Liver (tissue), 10 donors: ENCODE measurements at places on chromosomes 7 and 10. TPM values are rescaled to one million over a fixed set of nuclear protein-coding genes. Genes with fewer than 3 reads are reported as not detected.

DNA sequence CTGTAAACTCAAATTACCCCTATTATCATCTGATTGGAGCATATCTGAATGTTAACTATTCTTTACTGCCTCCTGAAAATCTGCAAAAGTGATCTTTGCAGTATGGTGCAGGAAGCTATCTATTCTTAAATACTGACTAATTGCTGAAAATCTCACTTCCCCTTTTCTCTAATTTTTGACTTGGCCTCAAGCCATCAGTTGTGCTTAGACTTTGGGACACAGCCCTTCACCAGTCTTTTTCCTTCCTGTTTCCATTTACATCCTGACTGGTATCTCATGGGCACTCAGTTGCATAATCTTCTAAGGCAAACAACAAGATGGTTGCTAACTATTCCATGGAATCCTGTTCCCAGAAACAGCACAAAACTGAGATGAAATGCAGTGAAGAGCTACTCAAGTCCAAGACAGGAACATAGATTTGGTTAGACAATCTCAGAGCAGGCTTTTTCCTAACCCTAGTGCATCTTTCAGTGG, 228.5 kb downstream of the SORCS1 start:
- no peak for DNase-seq

DNA sequence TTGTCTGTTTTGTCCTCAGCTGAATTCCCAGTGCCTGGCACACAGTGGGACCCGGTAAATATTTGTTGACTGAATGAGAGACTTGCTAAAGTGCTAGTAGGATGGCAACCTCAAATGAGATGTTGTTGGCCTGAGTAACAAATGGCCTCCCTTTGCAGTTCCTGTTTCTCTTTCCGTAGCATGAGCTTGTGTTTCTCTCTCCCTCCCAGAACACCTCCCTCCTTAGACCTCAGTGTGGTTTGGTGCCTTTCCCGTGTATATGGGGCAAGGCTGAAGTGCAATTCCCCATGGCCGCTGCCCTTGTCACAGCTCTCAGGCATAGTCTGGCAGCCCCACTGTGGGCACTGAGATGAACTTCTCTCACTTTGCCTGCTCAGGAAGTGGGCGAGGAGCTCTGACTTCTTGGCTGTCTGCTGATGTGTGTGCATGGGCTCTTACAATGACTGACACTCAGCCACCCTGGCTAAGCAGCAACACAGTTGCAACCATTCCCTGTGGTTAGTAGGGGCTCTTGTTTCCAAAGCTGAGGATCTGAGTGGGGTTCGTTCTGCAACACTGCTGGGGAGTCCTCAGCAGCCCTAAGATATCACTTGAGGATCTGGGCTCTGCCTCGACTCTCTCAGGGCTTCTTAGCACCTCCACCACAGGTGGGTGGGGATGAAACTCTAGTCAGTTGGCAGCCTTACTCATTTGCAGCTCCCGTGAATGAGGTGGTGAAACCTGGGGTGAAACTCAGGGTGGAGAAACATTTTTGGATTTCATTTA, 136.1 kb downstream of the ICA1 start:
- DNase-seq: no peak

The WASHC2A gene
- total RNA-seq: 14.8 TPM

DNA sequence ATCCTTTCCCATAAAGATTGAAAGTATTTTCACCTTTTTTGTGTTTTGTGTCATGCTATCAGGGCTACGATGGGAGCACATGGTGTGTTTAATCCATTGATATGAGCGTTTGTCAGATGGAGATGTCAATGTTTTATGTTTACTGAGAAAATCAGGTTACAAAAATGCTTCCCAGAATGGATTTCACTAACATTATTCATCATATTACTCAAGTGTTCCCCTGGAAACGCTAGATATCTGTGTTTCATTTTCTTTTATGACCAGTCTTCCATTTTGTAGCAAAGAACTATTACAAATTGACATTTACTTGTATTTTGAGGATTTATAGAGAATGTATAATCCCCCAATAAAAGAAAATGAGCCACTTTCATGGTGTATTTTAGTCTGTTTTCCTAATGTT, 293.5 kb upstream of the AKR1E2 start:
- DNase-seq: no peak

DNA sequence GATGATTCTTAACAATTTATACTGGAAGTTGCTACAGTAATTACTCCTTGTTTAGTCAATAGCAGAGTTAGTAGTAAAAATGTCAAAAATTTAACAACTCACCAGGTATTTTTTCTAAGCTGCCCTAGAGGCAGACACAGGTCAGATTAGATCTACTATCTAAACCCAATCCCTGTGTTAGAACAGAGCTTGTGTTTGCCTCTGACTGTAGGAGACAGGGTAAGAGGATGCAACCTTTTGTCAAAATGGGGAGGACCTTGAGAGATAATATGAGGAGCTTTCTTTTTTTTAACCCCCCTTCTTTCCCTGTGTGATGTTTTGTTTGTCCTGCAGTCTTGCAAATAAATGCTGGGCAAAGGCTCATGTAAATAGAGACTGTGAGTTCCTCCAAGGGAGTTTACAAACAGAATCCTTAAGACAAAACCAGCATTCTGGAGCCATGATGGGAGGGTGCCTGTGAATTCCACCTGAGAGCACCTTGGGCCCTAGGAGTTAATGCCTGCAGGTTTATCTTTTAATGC, 353.1 kb downstream of the GATA3 start:
- no peak for DNase-seq

The TRIP6 gene
- total RNA-seq: 18.6 TPM

DNA sequence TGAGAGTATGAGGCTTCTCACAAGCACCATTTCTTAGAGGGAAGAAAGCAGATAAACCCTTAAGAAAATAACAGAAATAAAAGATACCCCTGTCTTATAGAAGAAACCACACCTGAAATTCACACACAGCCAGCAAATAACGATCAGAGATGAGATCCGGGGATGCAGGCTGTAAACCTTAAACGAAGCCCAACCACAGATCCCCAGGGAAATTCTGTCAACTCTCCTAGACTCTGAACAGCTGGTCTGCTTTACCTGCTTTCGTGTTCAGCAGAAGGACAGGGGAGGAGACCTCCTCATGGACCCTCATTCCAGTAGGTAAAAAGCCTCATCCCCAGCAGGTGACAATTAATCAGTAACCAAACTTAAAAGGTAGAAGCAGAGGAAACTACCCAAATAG, 45.0 kb downstream of the VOPP1 start:
- DNase-seq: no peak

DNA sequence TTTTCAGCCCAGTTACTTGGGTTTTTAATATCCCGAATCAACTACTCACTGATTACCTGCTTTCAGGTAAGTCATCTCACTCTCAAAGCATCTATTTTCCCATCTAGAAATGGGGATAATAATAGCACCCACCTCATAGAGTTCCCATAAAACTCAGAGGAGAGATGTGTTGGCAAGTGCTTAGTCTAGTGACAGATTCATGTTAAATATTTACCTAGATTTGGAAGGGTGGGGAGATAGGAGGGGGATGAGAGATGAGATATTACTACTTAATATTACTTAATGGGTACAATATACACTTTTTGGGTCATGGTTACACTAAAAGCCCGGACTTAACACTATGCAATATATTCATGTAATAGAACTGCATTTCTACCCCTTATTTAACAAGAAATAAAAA, 7.0 kb upstream of the A1CF start:
- no peak for DNase-seq

The AZGP1 gene
- 99.5 TPM for total RNA-seq

The GNA12 gene
- total RNA-seq: 19.0 TPM

- no peak for DNase-seq
Measured at GRCh38 chr7:136070736-136071505, 93.8 kb upstream of the MTPN start.

DNA sequence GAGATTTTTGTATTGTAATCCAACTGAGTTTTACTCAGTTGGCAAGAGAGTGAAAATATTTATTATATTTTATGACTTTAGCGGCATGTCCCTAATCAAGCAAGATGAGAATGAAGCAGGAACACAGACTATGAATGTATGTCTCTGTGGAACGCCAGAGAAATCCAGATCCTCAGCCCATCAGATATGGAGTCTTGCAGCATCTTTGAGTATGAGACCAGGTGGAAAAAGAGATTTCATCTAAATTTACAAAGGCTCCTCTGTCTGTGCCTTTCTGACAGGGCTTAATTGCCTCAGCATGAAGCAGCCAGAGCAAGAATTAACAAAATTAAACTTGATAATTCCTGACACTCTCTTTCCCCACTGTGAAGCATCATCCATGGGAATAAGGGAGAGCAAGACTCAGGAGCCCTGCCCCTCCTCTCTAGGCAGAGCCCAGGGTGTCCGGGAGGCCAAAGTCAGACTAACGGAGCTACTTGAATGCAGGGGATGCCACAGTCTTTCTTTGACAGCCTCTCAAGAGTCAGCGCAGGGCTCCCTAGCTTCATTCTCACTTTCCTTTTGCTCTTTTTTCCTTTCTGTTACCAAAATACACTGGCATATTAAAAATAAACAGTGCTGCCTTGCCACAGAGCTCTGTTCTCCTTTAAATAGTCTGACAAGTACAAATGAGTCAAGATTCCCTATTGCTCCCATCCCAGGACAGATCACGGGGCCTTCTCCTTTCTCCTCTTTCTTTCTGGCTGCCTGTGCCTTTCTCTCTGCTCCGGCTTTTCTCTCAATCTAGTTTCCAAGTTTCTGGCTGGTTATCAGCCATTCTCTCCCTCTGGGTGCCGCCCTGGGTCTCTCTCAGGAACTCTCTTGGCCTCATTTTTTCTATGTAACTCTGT, 132.2 kb upstream of the INHBA start:
- no peak for DNase-seq

DNA sequence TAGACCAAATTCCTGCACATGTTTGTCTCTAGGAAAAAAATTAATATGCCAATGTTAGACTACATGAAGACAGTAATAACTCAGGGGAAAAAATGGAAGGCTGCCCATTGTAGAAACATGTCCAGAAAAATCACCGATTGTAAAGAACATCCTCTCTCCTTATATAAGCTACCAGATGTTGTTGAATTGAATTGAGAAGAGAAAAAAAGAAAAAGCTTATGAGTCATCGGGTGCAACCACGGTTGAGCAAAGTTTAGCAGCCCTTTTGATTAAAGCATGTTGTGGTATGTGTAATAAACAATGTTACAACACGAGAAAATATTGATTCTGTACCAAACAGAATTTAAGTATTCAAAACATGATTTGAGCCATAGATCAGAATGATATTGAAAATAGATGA, 102.3 kb upstream of the ARHGAP21 start:
- no peak for DNase-seq
